8988T (cell line): ENCODE measurements at places on chromosomes 12 and 14.

DNA sequence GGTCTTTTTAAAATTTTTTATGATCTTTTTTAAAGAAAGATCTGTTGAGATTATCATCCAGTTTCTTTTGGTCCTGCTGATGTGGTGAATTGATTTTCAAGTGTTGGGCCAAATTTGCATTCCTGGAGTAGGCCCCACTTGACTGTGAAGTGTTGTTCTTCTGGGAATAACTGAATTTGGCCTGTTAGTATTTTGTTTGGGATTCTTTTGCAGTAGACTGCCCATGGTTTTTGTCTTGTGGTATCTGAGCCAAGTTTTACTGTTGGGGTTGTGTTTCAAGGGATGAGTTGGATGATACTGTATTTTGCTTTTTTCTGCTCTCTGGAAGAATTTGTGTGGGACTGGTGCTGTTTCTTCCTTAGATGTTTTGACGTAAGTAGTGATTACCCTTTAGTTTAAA is 4.0 kb upstream of the SYCP3 start:
- DNase-seq, result no peak

GRCh38 chr12:14572401-14572800 is 4.7 kb upstream of the PLBD1 start:
- DNase-seq, result no peak

GRCh38 chr12:8692573-8692972 is 5.2 kb upstream of the RIMKLB start:
- DNase-seq, result no peak

GRCh38 chr14:64190974-64191502 is 103.1 kb downstream of the ESR2 start:
- no peak for DNase-seq

- DNase-seq, result no peak
Observed at GRCh38 chr12:132904718-132905328, 17.4 kb upstream of the CHFR start.

- DNase-seq, result no peak
Observed at GRCh38 chr14:104086661-104087461, 1.4 kb downstream of the ASPG start.

DNA sequence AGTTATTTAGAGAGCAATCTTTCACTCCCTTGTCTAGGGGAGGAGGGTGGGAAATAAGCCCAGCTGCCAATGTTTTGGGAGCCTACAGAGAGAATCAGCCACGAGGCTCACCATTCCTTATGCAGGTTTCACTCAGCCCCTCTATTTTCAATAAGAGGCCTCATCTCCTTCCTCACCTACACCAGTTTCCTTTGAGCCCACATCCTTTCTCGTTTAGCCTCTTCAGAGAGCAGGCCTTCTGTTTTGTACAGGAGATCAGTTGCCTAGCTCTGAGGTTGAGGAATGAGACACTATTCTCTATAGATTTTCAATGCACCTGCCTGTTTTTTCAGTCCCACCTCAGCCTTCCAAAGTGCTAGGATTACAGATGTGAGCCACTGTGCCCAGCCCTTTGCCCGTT is 17.9 kb downstream of the SNAPC1 start:
- no peak for DNase-seq

GRCh38 chr12:47376927-47377326 is 297.2 kb upstream of the AMIGO2 start:
- no peak for DNase-seq

GRCh38 chr14:94330857-94331256 is 7.7 kb upstream of the SERPINA6 start:
- DNase-seq, result no peak

DNA sequence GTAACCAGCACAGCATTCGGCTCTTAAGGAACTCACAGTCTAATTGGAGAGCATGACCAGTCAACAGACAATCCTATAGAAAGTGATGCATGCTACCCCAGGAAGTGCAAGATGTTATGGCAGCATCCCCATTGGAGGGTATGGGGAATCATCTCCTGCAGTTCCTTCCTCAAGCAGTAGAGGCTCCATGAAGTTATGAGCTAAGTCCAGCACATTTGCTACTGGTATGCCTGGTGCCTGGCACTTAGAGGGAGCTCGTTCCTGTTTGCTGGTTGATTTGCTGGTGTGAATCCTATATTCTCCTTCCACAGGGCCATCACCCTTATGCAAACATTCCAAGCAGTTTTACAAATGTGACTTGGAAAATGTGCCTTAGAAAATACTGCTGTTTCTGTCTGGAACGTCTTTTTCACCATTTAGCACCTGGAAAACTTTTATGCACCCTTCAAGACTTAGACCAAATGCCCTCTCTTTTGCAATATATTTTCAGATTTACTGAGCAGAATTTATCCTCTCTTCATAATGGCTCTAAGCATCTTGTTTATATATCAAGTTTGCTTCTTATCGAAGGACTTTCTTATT is 136.1 kb upstream of the WSCD2 start:
- DNase-seq, result no peak

GRCh38 chr14:24924544-24924943 is 125.4 kb downstream of the STXBP6 start:
- no peak for DNase-seq

DNA sequence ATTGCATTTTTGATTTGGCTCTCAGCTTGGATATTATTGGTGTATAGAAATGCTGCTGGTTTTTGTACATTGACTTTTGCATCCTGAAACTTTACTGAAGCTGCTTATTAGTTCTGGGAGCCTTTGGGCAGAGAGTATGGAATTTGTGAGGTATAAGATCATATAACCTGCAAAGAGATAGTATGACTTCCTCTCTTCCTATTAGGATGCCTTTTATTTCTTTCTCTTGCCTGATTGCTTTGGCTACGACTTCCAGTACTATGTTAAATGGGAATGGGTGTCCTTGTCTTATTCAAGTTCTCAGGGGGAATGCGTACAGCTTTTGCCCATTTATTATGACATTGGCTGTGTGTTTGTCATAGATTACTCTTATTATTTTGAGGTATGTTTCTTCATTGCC is 23.5 kb downstream of the SCFD1 start:
- DNase-seq, result no peak

- no peak for DNase-seq
Observed at GRCh38 chr12:68237619-68238018, 12.0 kb upstream of the IL26 start.

DNA sequence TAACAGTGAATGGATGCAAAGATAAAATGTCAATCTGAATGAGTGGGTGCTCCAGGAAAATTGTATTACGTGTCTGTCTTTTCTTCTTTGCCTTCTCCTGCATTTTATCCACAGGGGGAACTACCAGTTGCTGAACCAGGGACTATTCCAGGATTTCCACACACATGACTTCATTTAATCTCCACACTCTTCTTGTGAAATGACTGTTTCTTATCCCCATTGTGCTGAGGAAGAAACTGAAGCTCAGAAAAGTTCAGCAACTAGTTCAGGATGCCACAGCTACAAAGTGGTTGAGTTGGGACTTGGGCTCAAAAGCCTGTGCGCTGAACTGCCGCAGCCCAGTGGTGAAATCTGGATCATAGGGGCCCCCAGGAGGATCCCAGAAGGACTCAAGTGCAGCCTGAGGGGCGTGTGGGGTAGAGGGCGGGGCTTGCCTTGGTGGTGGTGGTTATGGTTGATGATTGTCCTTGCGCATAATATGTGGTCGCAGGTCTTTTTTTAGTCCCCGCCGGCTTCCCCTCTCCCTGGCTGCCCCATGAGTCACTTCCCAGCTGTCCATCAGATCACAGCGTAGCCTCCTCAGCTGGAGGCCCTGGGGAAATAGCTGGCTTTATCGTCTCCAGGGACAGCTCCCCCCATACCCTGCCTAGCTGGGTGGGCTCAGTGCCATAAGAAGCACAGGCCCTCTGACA is 235.2 kb upstream of the CRY1 start:
- DNase-seq, result no peak

DNA sequence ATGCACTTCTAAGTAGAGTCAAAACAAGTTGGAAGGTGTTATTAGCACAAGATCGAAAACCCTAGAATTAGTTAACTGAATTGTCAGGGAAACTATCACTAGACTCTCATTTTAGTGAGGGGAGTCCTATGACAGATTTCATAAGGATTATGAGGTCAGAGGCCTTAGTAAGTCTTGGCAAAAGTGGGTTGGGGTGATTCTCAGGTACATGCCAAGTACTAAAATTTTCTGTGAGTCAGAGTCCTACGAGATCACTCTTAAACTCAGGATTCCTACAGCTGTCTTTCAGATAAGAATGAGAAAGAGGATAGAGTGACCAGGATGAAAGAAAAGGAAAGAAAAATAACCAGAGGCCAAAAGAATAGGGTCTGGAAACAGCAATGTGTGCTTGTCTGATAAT is 50.8 kb upstream of the BBS10 start:
- no peak for DNase-seq

GRCh38 chr12:9667403-9668160 is 1.9 kb upstream of the CLEC2D start:
- no peak for DNase-seq

- DNase-seq, result no peak
Observed at GRCh38 chr14:21498540-21499526, 12.3 kb downstream of the METTL3 start.

- no peak for DNase-seq
Observed at GRCh38 chr14:103155010-103155409, 31.7 kb downstream of the TNFAIP2 start.

DNA sequence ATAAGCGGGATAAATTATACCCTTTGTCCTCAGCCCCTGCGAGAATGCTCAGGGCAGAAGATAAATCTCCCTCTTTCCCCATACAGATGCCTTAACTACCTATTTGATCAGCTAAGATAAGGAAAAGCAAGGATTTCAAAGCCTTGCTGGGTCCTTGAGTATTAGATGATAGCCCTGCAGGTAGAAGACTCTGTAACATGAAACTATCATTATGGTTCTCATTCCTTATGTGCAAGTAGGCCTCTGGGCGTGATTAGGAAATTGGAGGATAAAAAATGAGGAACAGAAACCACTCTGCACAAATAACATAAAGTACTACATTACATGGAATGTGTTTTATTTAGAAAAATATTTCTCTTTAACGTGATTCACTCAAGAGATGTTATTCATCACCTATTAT is 14.5 kb upstream of the WDR89 start:
- no peak for DNase-seq

GRCh38 chr12:55515696-55516095 is 23.5 kb downstream of the OR6C68 start:
- DNase-seq, result no peak

GRCh38 chr12:130137040-130138018 is 24.9 kb upstream of the FZD10 start:
- DNase-seq, result no peak

DNA sequence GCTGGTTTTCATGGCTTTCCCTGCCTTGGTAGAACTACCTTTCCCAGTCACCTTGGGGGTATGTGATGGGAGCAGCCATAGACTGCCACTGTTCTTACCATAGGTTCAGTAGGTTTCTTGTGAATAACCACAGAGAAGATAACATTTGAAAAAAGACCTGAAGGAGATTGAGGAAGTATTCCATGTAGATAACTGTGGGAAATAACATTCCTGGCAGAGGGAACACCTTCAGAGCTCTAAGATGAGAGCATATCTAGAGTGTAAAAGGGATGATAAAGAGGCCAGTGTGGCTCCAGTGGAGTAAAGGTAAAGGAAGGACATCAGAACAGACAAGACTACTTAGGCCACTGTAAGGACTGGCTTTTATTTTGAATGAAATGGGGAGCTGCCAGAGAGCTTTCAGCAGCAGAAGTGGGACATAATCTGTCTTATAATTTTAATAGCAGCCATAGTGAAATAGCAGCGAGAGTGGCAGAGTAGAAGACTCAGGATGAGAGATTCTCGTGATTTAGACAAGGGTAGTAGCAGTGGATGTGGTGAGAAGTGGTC is 82.6 kb upstream of the KCNH3 start:
- no peak for DNase-seq

DNA sequence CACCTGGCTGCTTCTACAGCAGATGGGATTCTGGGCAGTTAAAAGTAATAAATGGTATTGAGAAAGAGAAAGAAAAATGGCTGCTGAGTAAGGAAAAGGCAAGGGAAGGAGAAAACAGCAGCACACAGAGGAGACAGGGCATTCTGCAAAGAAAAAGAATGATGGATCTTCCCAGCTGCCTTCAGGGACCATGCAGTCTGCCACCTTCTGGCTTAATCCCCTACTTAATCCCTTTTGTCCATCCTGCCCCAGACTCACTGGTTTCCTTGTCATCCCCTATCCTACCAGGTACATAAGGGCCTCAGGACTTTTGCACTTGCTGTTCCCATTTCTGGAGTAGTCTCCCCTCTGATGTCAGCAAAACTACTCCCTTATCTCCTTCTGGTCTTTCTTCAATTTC is 107.6 kb downstream of the GAS2L3 start:
- no peak for DNase-seq

- no peak for DNase-seq
Observed at GRCh38 chr12:39443929-39444209, 949 bp upstream of the KIF21A start.

GRCh38 chr12:4214877-4215228 is 58.7 kb upstream of the CCND2 start:
- DNase-seq, result no peak

- no peak for DNase-seq
Observed at GRCh38 chr12:98735821-98736220, 90.7 kb downstream of the APAF1 start.

DNA sequence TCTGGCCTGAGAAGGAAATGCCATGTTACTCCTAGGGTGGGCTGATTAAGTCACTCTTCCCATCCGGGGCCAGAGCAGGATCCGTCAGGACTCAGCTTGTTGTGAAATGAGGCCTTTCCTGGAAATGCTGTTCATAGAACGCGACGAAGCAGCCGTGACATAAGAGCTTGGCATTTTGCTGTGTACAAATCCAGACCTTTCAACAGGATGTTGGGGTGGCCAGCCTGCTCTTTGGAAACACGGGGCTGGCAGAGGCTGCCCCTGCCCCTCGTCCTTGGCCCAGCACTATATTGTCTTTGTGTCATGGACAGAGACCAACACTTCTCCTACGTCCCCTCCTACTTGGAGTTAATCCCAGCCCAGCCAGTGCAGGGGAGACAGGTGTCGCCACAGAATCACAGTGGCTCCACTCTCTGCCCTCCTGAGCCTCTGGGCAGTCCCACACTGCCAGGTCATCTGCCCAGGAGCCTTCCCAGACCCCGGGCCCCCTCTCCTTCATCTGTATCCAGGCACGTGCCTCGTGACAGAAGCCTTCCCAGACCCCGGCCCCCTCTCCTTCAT is 18.6 kb upstream of the EIF5 start:
- DNase-seq, result no peak

DNA sequence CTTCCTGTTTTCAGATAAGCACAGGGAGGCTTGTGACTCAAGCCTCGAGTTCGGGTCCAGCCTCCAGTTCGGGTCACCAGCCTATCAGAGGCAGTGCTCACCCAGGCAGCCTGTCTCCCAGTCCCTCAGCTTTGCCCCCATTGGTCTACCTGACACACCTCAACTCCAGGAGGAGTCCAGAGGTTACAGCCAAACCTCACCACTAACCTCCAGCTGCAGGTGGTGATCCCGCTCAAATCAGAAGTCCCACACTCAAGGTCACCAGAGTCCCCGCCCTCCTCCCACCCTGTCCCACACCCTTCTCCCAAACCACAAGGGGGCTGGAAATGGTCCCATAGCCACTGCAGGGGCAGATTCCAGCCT is 42.1 kb downstream of the KDM2B start:
- DNase-seq, result peak; percentile 80

GRCh38 chr14:87457720-87458119 is 535.3 kb downstream of the GALC start:
- DNase-seq, result no peak
